Stimulated activated naive CD8-positive, alpha-beta T cell treated with anti-CD3 and anti-CD28 coated beads, Interleukin-15, Interleukin-2, amounts not matched to agents 100 U/mL and 50 U/mL, for 24 hours (primary cell): ENCODE measurements at places on chromosomes 5 and 9.

DNA sequence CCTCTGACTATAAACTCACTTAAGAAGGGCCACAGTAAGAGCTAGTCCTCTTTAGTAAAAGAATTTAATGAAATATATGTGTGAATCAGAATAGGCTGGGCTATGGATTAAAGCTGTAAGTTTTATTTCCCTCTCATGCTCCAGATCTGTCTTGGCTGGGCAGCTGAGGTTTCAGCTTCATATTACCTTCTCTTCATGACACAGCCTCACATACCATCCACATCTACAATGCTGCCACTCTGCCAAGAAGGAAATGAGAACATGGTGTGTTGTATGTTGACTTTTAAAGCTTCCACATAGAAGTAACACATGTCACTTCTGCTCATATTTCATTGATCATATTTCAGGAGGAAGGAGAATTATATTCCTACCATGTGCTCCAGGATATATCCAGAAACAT is 776.0 kb upstream of the ACO1 start:
- no peak for DNase-seq

- DNase-seq = no peak
Observed at GRCh38 chr5:79418276-79418675, 95.7 kb downstream of the HOMER1 start.

DNA sequence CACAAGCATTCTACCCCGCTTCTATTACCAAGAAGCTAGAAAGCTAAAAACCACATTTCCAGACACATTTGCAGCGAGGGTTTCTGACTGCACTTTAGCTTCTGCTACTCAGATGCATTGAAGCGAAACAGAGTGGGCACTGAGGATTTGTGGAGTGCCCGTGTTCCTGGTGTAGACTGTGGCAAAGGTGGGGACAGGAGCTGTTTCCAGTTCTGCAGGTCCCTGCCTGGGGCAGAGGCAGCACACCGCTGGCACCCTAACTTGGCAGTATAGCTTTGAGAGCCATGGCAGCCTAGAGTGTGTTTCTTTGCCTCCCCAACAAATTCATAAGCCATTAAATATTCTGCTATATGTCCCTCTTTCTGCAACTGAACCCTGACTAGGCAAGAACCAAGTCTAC is 108.6 kb upstream of the SPOCK1 start:
- no peak for DNase-seq

GRCh38 chr9:129968690-129969485 is 74.1 kb downstream of the FNBP1 start:
- no peak for DNase-seq

GRCh38 chr9:92098638-92099037 is 16.6 kb downstream of the SPTLC1 start:
- DNase-seq = no peak

DNA sequence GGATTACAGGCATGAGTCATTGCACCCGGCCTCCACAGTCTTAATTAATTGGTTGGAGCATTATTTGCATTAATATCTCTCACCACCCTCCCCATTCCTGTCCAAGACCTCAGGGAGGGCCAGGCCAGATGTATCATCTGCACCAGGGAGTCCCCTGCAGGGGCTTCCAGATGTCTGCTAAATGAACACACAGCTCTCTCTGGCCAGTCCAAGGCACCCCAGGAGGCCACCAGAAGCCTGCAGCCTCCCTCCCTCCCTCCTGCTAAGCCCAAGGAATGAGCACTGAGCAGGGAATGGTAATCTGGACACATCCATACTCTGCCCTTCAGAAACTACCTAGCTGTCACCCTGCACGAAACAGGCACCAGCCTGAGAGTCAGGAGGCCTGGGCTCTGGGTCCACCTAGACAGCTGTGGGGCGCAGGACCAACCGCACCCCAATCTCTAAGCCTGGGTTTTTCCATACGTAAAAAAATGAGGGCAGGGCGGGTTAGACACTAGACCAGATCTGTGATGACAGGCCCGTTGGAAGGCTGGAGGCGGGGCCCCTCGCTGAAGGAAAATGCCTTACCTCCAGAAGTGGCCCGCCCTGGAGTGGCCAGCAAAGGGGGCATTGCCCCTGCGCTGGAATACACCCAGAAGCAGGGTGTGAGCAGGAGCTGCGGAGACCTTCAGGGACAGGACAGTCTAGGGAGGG is 8.3 kb downstream of the CIZ1 start:
- no peak for DNase-seq

DNA sequence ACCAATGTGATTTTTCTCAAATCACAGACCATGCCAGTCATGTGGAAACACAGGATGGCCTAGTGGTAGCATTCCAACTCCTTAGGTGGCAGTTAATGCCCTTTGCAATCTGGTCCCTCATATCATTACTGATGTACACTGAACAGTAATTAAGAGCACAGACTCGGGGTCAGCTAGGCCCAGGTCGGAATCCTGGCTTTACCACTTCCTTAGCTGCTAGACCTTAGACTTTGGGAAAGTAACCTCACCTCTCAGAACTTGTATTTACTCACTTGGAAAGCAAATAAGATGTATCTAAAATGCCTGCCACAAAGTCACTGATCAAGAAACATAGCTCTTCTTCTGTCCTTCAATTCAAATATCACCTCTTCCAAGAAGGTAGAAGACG is 112.8 kb downstream of the MAPKAP1 start:
- no peak for DNase-seq

- DNase-seq = no peak
Observed at GRCh38 chr5:20360263-20360662, 372.3 kb upstream of the CDH18 start.

DNA sequence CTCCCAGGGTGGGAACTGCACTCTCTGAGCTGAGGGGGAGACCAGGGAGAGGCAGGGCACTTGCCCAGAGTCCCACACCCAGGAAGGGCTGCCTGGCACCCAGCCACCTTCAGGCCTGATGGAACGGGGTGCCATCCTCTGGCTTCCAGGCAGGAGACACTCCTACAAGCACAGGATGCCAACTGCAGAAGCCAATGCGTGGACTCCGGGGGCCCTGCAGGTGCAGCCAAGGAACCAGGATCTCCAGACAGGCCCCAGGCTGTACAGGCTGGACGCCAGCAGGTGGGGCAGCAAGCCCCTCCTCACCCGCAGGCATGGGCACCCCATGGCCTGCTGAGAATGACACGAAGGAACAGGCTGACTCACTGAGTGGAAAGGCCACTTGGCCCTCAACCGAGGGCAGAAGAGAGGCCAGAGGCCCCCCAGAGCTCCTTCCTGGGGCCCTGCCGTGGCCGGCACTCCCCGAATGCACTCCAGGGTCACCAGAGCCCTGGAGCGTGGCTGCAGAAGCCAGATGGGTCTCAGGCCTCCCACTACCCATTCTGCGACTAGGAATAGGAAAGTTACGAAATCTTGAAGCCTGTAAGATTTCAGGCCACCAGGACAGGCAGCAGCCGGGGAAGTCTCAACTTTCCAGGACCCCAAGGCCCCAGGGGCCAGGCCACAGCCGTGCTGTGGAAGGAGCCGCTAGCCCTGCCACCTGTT is 15.7 kb downstream of the NACC2 start:
- no peak for DNase-seq
